ENCODE measurements at places on chromosomes 7 and 10. TPM values are rescaled to one million over a fixed set of nuclear protein-coding genes. Genes with fewer than 3 reads are reported as not detected.

Gene NME8
- total RNA-seq: not detected

Gene XPNPEP1
- 99.4 TPM for total RNA-seq

Gene THSD7A
- total RNA-seq: not detected

Gene ABCA13
- total RNA-seq: 0.06 TPM

Gene PPP1R17
- total RNA-seq: not detected

Gene SPDYE11
- total RNA-seq: not detected

Gene NUTM2E
- 0.37 TPM for total RNA-seq

Gene FAM13C
- not detected for total RNA-seq

Gene AS3MT
- total RNA-seq: 1.1 TPM

Gene SLC18A3
- total RNA-seq: not detected

Gene ERVW-1
- not detected for total RNA-seq

Gene NUTM2D
- total RNA-seq: 4.1 TPM

Gene FAM107B
- total RNA-seq: 188 TPM

Gene GRM8
- total RNA-seq: not detected

Gene PARP12
- 126 TPM for total RNA-seq

Gene KCNIP2
- total RNA-seq: 4.1 TPM
